ENCODE measurements at places on chromosomes 5 and 9.

- DNase-seq = no peak
These were observed 1802.5 kb downstream of the EFNA5 start for GRCh38 chr5:105868038-105868780.

DNA sequence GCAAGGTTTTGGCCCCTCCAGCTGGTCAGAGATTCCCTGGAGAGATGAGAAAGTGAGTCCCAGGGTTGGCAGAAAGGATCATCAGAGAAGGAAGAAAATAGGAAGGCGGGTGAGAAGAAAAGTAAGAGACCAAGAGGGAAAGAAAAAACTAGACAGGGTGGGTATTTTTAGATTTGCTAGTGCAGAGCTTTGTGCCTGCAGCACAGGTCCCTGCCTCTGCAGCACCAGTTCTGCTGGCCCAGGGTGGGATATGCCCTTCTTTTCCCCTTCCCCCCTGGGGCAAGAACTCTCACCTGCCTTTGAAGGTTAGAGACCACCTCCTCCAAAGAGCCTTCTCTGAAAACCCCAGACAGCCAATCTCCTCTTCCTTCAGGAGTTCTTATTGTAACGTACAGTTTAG lies 90.3 kb upstream of the EGFLAM start:
- no peak for DNase-seq

GRCh38 chr5:141843156-141843927 lies 34.9 kb downstream of the PCDH1 start:
- DNase-seq = no peak

GRCh38 chr5:158922816-158923215 lies 176.9 kb downstream of the EBF1 start:
- no peak for DNase-seq

Measured in posterior vena cava (tissue), 2 donors.